GM12864 (cell line): ENCODE measurements at places on chromosomes 11 and 22.
A peak's percentile ranks its signal among the peaks of the same experiment; 100 is the strongest.

GRCh38 chr11:11798586-11799438 is 43.0 kb upstream of the USP47 start:
- no peak for DNase-seq

DNA sequence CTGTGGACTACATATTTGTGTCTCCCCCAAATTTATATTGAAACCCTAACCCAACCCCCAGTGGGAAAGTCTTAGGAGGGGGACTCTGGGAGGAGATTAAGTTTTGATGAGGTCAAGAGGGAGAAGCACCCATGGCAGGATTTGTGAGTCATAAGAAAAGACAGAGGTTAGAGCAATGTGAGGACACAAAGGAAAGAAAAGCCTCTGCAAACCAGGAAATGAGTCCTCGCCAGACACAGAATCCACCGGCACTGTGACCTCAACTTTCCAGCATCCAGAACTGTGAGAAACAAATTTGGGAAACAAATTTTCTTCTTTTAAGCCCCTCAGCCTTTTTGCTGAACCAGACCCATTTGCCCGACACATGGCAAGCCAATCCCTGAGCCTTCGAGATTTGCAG is 397.0 kb downstream of the NTM start:
- no peak for DNase-seq

DNA sequence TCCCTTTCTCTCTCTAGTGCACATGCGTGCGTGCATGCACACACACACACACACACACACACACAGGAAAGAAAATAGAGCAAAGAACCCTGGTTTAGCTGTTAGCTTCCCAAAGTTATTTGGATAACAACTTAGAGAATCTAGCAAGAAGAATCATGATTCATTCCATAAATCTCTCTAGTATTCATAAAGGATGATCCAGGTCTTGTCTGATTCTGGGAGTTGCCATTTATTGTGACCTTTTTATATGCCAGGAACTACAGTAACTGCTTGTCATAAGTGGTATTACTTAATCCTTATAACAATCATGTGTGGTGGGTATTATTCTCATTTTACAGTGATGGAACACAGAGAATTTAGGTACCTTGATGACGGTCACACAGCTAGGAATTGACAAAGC is 141.5 kb upstream of the MTMR2 start:
- no peak for DNase-seq

DNA sequence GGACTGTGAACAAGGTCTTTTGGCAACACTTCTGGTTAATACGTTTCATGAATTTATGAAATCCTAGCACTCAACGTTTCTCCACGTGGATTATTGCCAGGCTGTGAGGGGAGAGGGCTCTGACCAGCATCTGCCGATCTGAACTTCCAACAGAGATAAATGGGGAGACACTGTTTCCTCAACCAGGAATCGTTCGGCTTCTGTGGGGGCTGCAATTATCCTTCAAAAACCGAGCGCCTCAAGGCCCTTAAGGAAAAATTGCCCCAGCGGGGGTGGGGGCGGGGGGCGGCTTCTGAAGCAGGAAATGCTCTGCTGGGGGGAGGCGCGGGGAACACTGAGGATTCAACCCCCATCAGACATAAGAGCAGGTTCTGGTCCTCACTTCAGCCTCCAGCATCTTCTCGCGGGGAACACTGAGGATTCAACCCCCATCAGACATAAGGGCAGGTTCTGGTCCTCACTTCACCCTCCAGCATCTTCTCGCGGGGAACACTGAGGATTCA is 155.6 kb downstream of the BRD1 start:
- no peak for DNase-seq

- DNase-seq: no peak
These were observed 61.5 kb upstream of the NECTIN1 start for GRCh38 chr11:119790476-119790875.

GRCh38 chr22:50396751-50397370 is 53.7 kb downstream of the PPP6R2 start:
- DNase-seq: no peak

GRCh38 chr11:1502168-1502953 is 15.8 kb upstream of the MOB2 start:
- no peak for DNase-seq

DNA sequence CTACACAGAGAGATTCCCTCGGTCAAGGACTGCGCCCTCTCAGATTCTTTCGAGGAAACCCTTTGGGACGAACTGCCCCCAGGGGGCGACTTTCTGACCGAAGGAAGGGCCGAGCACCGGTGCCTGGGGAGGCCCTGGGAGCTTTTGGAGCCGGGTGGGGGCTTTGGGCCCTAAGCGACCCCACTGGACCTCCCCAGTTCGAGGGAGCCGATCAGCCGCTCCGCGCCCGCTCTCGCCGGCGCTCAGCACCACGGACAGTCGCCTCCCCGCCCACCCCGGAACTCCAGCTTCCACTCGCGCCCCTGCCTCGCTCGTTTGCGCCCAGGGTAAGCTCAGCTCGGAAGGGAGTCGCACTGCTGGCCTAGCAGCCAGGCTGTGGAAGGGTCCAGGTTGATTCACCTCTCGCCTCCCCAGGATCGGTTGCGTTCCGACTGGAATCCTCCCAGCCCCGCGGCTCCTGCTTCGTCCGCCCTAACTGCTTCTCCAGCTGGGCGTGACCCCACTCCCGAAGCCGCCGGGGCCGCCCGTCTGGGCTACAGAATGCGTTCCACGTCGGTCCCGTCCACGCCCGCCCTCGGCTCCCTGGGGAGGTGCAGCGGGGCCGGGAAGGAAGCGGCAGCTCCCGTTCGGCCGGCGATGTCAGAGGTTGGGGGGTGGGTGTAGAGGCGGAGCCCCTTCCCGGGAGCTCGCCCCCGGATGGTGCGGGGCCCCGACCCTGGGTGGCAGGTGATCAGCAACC is 428 bp downstream of the SCN3B start:
- no peak for DNase-seq

- no peak for DNase-seq
These were observed 58.4 kb downstream of the THAP12 start for GRCh38 chr11:76322540-76322939.

DNA sequence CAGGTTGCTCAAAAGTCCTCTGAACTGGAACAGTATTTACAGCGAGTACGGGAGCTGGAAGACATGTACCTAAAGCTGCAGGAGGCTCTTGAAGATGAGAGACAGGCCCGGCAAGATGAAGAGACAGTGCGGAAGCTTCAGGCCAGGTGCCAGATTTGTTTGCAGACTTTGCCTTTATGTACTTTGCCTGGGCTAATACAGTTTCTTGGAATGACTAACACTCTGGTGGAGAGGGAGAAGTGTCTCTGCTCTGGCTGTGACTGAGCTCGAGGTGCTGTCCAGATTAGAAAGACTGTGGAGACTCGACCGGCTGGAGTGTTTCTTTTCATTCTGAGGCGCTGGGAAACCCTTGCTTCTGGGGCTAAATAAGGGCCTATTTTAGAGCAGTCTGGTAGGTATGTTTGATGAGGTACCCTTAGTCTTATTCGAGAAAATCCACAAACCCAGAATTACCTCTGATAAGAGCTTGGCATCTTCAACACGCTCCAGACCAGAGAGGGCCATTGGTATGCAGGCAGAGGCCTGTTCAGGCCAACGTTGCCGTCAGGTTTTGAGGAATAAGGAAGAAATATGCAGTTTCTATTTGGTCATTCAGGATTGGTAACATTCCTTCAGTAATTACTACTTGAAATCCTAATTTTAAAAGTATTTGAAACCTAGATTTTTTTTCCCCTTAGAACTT is 76.5 kb downstream of the SWAP70 start:
- peak; percentile 61 for DNase-seq

DNA sequence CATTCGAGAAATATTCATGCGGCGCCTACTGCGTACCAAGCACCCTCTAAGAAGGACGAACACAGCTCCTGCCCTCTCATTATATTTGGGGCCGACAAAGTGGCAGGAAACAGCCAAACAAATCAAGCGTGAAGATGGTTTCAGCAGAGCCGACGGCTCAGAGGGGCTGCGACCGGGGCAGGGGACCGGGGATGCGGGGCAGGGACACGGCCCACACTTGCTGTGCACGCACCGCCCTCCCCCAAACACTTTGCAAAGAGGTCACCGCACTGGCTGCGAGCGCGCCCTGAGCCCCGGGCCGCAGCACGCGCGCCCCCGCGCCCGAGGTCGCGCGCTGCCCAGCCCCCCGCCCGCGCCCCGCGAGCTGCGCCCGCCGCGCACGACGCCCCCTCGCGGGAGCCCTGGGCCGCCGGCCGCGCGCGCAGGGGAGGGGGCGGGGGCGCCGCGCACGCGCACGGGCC is 255 bp upstream of the SYNGR1 start:
- no peak for DNase-seq

GRCh38 chr11:31877083-31877482 is 66.0 kb upstream of the PAX6 start:
- no peak for DNase-seq

- DNase-seq: no peak
These were observed 36.7 kb downstream of the ADAMTS8 start for GRCh38 chr11:130391711-130392110.

- DNase-seq: peak; percentile 7
These were observed 187.4 kb upstream of the NAV2 start for GRCh38 chr11:19525276-19525675.

DNA sequence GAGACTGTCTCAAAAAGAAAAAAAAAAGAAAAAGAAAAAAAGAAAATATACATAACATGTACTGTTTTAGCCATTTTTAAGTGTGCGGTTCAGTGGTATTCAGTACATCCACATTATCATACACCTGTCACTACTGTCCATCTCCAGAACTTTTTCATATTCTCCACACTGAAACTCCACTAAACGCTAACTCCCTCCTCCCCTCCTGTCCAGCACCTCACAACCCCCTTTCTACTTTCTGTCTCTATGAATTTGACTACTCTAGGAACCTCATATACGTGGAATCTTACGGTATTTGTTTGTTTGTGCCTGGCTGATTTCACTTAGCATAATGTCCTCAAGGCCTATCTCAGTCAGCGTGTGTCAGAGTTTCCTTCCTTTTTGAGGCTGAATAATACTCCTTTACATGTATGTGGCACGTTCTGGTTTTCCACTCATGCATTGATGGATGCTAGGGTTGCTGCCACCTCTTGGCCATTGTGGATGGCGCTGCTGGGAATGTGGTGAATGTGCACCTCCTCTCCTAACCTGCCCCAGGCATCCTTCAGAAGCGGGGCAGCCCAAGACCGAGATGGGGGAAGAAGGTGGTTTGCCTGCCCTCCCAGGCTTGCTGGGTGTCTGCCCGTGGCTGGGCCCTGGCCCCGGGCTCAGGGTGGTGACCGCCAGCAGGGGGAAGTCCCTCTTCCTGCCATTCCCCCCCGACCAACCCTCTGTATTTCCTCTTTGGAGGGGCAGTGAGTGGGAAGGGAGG is 60.5 kb downstream of the BCR start:
- DNase-seq: no peak

DNA sequence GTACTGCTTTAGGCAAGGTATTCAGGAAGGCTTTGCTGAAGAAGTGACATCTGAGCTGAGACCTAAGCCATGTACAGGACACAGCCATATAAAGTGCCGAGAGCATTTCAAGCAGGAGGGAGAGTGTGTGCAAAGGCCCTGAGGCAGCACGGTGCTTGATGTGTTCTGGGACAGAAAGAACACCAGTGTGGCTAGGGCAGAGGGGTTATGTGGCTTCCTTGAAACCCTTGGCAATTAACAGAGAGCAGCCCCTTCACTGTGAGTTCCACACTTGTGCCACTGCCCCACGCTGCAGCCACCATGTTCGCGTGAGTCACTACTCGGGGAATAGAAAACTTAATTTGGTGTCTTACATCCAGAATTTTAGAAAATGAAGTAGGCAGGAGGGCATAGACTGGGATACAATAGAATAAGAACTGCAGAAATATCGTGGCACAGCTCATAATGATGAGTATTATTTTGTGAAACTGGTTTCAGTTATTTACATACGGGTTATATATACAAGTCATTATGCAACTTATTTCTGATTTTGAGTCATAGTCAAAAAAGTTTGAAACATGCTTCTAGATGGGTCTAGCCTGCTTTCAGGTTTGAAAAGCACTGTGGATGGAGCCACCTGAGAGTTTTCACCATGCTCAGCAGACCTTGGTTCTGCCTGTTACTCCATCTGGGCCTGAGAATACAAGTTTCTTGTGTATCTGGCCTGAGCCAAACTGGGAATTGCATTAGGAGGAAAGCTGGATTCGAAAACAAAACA is 11.8 kb downstream of the IL10RA start:
- DNase-seq: no peak

- DNase-seq: no peak
These were observed 139.0 kb downstream of the TRPC6 start for GRCh38 chr11:101444851-101445250.

DNA sequence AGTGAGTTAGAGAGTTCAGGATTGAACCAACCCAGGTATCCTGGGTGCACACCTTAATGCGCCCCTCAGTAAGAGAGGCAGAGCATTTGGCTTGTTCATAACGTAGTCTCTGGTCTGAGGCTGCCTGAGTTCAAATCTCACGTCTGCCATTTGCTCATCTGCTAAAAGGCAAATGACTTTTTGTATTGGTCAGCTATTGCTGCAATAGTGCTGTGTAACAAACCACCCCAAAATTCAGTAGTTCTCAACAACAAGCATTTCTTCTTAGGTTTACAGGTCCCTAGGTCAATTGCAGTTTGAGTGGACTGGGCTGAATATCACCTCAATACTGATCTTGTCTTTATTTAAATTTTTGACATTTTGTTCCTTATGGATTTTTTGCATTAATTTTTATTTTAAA is 18.1 kb downstream of the RASD2 start:
- no peak for DNase-seq

GRCh38 chr11:31240340-31240904 is 129.1 kb downstream of the DCDC1 start:
- peak; percentile 1 for DNase-seq

DNA sequence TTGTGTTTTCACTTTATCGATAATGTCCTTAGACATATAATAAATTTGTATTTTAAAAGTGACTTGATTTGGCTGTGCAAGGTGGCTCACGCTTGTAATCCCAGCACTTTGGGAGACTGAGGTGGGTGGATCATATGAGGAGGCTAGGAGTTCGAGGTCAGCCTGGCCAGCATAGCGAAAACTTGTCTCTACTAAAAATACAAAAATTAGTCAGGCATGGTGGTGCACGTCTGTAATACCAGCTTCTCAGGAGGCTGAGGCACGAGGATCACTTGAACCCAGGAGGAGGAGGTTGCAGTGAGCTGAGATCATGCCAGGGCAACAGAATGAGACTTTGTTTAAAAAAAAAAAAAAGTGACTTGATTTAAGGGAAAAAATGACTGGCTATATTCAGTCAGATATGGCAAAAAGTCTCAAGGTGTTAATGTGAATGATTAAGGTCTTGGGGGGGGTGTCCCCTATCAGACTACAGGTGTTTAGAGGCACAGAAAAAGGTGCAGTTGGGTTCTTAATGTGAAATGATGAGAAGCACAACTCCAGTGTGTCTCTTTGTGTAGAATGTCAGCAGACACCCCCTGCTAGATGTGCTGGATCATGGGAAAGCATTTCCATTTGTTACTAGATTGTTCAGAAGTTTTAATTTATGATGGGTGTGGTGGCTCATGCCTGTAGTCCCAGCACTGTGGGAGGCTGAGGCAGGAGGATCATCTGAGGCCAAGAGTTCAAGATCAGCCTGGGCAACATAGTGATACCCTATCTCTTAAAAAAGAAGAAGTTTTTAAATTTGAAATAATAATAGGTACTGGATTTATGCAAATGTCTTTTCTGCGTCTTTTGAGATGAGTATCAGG is 17.0 kb downstream of the NEAT1 start:
- no peak for DNase-seq
